ENCODE measurements at places on chromosomes 1 and 21.

- no peak for DNase-seq
Observed at GRCh38 chr1:221780175-221780574, 38.3 kb upstream of the DUSP10 start.

GRCh38 chr1:101278845-101279244 is 42.0 kb downstream of the S1PR1 start:
- no peak for DNase-seq

- no peak for DNase-seq
Observed at GRCh38 chr1:201882665-201883132, 6.0 kb upstream of the SHISA4 start.

GRCh38 chr1:26315874-26316850 is 1.6 kb upstream of the CD52 start:
- no peak for DNase-seq

DNA sequence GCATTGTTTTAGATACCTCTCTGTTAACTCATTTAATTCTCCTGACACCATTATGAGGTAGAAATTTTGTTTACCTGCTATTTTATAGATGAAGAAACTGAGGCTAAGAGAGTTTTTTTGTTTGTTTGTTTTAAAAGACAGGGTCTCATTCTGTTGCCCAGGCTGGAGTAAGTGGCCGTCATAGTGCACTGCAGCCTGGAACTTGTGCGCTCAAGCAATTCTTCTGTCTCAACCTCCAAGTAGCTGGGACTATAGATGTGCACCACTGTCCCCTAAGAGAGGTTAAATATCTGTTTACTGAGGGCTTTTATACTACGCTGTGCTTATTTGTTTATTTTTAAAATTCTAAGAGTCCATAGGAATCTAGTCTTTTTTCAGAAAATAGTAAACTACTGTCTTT is 43.7 kb upstream of the CACYBP start:
- DNase-seq, result no peak

GRCh38 chr1:203625628-203626019 is 1.0 kb upstream of the ATP2B4 start:
- DNase-seq, result no peak

GRCh38 chr1:91806181-91806768 is 79.7 kb downstream of the TGFBR3 start:
- DNase-seq, result no peak

Data from NCI-H187 (cell line).